Central memory CD8-positive, alpha-beta T cell (primary cell): ENCODE measurements at places on chromosomes 11 and 22.

GRCh38 chr11:130874396-130874795 is 41.9 kb downstream of the SNX19 start:
- H3K4me1 ChIP-seq = no peaks in the 10 kb centered on the region
- no peak for DNase-seq
- H3K4me3 ChIP-seq = no peak overlapping the region
- H3K36me3 ChIP-seq = peaks cover 34% of the 10 kb centered on the region
- H3K27me3 ChIP-seq = no peaks in the 10 kb centered on the region

DNA sequence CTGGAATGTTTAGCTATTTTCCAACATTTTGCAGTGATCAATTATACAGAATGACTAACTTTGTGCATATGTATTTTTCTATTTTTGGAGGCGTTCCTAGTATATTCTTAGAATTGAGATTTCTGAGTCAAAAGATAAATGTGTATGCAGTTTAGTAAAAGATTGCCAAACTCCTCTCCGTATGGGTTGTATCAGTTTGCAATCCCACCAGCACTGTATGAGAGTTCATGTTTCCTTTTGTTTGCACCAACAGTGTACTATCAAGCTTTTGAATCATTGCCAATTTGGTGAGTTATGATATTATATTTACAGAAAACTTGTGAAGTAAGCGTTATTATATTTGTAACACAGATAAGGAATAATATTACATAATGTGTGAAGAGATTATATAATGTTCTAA is 658.7 kb downstream of the JRKL start:
- H3K4me3 ChIP-seq = no peak overlapping the region
- H3K36me3 ChIP-seq = peaks cover 1% of the 10 kb centered on the region
- H3K4me1 ChIP-seq = no peaks in the 10 kb centered on the region

- no peak for DNase-seq
- H3K4me1 ChIP-seq = peaks cover 5% of the 10 kb centered on the region
- no peak overlapping the region for H3K27ac ChIP-seq
- peaks cover 2% of the 10 kb centered on the region for H3K36me3 ChIP-seq
- no peak overlapping the region for H3K4me3 ChIP-seq
- H3K27me3 ChIP-seq = peaks cover 41% of the 10 kb centered on the region
Observed at GRCh38 chr11:110095554-110095953, 2.4 kb downstream of the ZC3H12C start.

DNA sequence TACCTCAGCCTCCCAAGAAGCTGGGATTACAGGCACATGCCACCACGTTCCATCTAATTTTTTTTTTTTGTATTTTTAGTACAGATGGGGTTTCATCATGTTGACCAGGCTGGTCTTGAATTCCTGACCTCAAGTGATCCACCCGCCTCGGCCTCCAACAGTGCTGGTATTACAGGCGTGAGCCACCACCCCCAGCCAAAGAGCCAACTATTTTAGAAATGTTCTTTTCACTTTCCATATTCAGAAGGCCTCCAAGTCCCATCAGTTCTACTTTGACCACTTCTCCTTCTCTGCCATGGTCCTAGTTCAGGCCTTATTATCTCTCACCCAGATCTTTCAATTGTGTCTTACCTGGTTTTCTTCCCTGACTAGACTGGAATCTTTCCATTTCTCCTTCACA is 48.2 kb downstream of the CCDC83 start:
- no peak for DNase-seq
- H3K36me3 ChIP-seq = no peaks in the 10 kb centered on the region
- no peaks in the 10 kb centered on the region for H3K4me1 ChIP-seq
- H3K27me3 ChIP-seq = no peaks in the 10 kb centered on the region

- H3K4me3 ChIP-seq = no peak overlapping the region
- H3K4me1 ChIP-seq = peaks cover 19% of the 10 kb centered on the region
- no peak for DNase-seq
- H3K36me3 ChIP-seq = peaks cover 66% of the 10 kb centered on the region
Observed at GRCh38 chr11:121596195-121597155, 143.7 kb upstream of the SORL1-AS1 start.

DNA sequence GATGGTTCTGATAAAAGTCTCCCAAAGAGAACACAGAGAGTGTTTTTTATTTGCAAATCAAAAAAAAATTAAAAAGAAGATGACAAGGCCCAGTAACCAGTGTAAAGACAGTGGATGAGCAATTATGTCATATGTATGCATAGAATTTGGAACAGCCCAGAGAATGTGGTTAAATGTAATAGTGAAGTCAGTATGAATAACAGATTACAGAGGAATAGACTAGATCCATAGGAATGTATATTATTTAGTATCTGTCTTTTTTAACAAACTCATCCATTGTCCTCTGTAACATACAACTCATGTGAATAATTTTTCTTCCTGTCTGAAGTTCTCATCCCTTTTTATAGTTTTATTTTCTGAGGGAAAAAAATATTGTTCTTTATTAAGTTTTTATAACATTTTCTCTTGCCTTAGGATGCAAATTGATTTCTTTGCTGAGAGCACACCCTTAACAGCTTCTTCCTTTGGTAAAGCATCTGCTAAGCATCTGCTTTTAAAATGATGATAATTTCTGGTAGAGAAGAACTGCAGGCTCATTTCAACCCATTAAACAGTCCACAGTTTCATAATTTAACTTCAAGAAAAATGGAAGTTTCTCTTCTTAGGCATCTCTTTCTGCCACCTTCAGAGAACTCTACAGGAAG is 266.5 kb upstream of the MTNR1B start:
- no peaks in the 10 kb centered on the region for H3K36me3 ChIP-seq
- H3K4me3 ChIP-seq = no peak overlapping the region
- H3K27ac ChIP-seq = no peak overlapping the region
- DNase-seq = no peak
- H3K4me1 ChIP-seq = no peaks in the 10 kb centered on the region

DNA sequence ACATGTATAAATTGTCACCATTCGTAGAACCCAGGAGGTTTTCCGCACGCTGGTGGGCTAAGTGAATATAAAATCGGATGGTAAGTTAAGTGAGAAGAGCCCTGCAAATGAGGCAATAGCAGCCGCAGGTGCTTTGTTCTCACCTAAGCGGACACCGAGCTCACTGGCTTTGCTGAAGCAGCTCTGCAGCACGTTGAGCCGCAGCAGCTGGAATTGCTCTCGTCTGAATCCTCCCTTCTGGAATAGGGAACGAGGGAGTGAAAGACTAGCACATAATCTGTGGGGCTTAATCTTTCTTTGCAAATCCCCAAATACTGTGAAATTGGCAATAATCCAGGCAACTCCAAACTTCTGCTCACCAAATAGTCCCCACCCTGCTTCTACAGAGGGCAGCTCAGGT is 488.1 kb downstream of the NTM start:
- H3K4me1 ChIP-seq = no peaks in the 10 kb centered on the region
- H3K27me3 ChIP-seq = no peaks in the 10 kb centered on the region
- H3K36me3 ChIP-seq = no peaks in the 10 kb centered on the region
- H3K4me3 ChIP-seq = no peak overlapping the region
- no peak overlapping the region for H3K27ac ChIP-seq

GRCh38 chr11:118194835-118195627 is 18.6 kb upstream of the SCN2B start:
- no peak overlapping the region for H3K4me3 ChIP-seq
- peaks cover 9% of the 10 kb centered on the region for H3K4me1 ChIP-seq
- no peak for DNase-seq
- H3K27ac ChIP-seq = no peak overlapping the region

DNA sequence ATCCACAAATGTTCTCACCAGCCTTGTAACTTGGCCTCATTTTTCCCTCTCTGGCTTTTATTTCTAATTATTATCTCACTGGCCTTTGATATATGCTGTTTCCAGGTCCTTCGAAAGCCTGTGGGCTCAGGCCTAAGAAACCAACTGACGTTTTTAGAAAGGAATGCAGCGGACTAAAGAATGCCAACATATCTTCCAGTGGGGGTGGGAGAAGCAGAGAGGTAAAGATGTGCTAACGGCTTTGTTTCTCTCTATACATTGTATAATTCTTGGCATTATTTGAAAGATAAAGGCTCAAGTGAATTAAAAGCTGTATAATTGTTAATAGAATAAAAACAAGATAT is 28.2 kb downstream of the OR6Q1 start:
- no peak overlapping the region for H3K27ac ChIP-seq
- no peaks in the 10 kb centered on the region for H3K4me1 ChIP-seq
- no peak overlapping the region for H3K4me3 ChIP-seq
- no peak for DNase-seq
- peaks cover 18% of the 10 kb centered on the region for H3K27me3 ChIP-seq

DNA sequence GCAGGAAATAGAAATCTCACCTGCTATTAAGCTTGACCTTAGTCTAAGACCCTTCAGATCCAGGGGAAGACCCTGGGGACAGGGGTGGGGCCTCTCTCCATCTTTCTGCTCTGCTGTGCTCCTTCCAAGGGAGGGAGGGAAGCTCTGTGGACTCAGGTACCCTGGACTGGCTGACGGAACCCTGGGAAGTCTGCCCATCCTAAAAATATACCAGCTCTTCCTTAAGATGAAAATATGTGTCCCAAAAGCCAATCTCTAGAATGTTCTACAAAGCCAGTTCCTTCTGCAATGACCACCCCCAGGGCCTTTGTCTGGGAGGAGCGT is 73.7 kb downstream of the RTL6 start:
- peaks cover 80% of the 10 kb centered on the region for H3K27me3 ChIP-seq
- peak overlapping the region; percentile 73 for H3K27ac ChIP-seq
- peaks cover 1% of the 10 kb centered on the region for H3K36me3 ChIP-seq

GRCh38 chr11:39542460-39542859 is 1917.0 kb downstream of the LRRC4C start:
- H3K27me3 ChIP-seq = no peaks in the 10 kb centered on the region
- H3K4me1 ChIP-seq = no peaks in the 10 kb centered on the region
- H3K36me3 ChIP-seq = no peaks in the 10 kb centered on the region
- no peak overlapping the region for H3K4me3 ChIP-seq

GRCh38 chr11:120217941-120218694 is 7.3 kb downstream of the OAF start:
- no peaks in the 10 kb centered on the region for H3K4me1 ChIP-seq
- H3K27me3 ChIP-seq = no peaks in the 10 kb centered on the region
- H3K36me3 ChIP-seq = no peaks in the 10 kb centered on the region
- no peak for DNase-seq
- H3K4me3 ChIP-seq = no peak overlapping the region

- no peaks in the 10 kb centered on the region for H3K27me3 ChIP-seq
- H3K36me3 ChIP-seq = peaks cover 9% of the 10 kb centered on the region
- no peak for DNase-seq
- no peak overlapping the region for H3K27ac ChIP-seq
- H3K4me1 ChIP-seq = peaks cover 42% of the 10 kb centered on the region
Observed at GRCh38 chr11:106001304-106002012, 20.6 kb downstream of the MSANTD4 start.

DNA sequence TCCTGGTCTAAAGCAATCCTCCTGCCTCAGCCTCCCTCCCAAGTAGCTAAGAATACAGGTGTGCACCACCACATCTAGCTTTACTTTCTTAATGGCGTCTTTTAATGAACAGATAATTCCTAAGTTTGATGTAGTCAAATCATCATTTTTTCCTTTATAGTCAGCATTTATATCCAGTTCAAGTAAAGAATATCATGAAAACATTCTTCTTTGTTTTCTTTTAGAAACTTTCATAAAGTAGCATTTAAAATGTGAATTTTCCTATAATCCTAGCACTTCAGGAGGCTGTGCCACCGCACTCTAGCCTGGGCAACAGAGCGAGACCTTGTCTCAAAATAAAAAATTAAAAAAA is 61.6 kb downstream of the RBFOX2 start:
- H3K36me3 ChIP-seq = no peaks in the 10 kb centered on the region
- peaks cover 69% of the 10 kb centered on the region for H3K27me3 ChIP-seq
- H3K27ac ChIP-seq = no peak overlapping the region

- no peak overlapping the region for H3K4me3 ChIP-seq
- no peak for DNase-seq
- peaks cover 34% of the 10 kb centered on the region for H3K27me3 ChIP-seq
- H3K36me3 ChIP-seq = no peaks in the 10 kb centered on the region
- no peak overlapping the region for H3K27ac ChIP-seq
Observed at GRCh38 chr11:15035283-15035682, 38.1 kb upstream of the CALCB start.

DNA sequence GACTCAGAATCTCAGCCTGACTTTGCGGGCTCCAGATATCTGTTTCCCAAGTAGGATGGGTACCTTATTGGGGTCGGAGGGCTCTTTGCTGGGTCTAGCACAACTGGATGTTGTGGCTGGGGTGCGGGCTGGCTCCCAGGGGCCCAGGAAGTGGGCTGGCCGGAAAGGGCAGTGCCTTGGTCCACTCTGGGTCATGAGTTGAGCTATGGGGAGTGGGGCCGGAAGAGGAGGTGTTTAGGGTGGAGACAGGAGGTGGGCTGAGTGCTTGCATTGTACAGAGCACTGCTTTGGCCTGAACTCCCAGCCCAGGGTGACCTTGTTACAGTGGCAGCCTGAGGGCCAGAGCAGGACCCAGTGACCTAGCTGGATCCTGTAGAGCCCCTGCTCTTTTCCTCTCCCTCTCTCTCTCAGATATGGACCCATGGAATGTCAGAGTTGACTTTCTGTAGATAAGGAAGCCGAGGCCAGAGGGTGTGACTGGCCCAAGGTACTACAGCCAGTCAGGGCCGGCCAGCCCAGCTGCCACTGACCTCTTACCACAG is 13.2 kb downstream of the PHLDB1 start:
- H3K27me3 ChIP-seq = peaks cover 29% of the 10 kb centered on the region
- H3K27ac ChIP-seq = no peak overlapping the region
- peaks cover 7% of the 10 kb centered on the region for H3K4me1 ChIP-seq
- H3K4me3 ChIP-seq = peak overlapping the region; percentile 55
- no peaks in the 10 kb centered on the region for H3K36me3 ChIP-seq

DNA sequence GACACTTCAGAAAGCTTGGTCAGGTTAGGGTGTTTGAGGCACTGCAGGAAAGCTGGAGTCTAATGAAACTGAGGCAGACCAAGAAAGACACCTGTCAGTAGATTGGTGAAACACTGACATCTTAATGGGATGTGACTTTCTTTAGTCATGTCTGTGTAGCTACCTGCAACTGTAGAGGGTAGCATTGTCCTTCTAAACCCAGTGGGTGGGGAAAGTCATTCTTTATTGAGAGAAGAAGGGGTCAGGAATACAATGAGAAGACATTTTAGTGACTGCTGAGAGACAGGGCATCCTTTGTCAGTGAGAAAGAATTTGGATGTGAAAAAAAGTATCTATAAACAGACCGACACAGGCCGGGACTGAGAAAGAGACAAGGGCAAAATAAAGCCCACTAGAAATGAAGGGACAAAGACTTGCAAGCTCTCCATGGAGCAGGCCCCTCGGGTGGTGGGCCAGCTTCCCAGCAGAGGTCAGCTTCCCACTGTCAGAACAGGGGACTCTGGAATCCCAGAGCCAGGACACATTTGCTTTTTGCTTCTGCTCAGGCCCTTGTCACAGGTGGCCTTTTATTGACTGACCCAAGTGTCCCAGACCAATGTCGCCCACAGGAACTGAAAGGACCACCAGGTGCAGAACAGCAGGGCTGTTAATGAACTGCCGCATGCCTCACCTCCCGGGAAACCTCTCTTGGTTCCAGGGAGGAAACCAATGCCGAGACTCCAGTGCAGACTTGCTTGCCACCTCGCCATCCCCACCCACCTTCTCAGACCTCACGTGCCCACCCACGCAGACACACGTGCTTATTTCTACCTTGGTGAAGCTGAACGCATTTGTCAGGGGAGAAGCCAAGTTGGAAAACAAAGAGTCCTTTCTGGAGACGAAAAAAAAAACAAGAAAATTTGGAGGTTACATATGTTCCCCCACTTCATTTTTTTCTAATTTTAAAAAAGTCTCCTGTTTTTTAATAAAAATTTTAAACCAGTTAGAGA is 212.8 kb downstream of the TENM4 start:
- no peaks in the 10 kb centered on the region for H3K27me3 ChIP-seq
- H3K36me3 ChIP-seq = no peaks in the 10 kb centered on the region
- no peak for DNase-seq
- H3K4me1 ChIP-seq = no peaks in the 10 kb centered on the region
- no peak overlapping the region for H3K4me3 ChIP-seq

GRCh38 chr11:86244063-86244521 is 461 bp upstream of the EED start:
- no peaks in the 10 kb centered on the region for H3K36me3 ChIP-seq
- H3K4me1 ChIP-seq = peaks cover 19% of the 10 kb centered on the region
- H3K27me3 ChIP-seq = no peaks in the 10 kb centered on the region
- no peak for DNase-seq
